ENCODE measurements at places on chromosomes 3 and 15.

DNA sequence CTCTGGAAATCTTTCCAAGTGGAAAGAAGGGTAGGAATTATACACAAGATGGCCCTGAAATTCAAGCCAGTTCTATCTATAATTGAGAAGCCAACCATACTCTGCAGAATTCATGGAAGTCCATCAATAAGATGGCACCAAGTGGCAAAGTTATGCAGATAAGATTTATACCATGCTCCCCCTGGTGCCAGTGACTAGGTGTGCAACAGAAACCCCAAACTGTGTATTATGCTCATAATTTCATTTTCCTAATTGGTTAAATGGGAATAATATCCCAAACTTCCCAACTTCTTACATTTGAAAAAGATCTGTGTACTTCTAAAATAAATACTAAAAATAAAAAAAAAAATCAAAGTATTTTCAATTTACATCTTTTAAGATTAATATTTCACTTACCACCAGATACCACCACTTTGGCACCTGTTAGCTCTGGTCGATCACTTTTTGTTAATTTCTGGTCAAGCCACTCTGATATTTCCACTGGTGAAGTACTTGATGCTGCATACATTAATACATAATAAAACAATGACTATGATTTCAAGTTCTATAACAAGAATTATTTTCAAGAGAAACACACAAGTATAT is 25.9 kb downstream of the ETFA start:
- peak; percentile 24 for DNase-seq

GRCh38 chr3:130699765-130700164 is 46.9 kb downstream of the PIK3R4 start:
- peak; percentile 39 for DNase-seq

GRCh38 chr3:149523512-149524299 is 49.2 kb downstream of the TM4SF4 start:
- DNase-seq = no peak

DNA sequence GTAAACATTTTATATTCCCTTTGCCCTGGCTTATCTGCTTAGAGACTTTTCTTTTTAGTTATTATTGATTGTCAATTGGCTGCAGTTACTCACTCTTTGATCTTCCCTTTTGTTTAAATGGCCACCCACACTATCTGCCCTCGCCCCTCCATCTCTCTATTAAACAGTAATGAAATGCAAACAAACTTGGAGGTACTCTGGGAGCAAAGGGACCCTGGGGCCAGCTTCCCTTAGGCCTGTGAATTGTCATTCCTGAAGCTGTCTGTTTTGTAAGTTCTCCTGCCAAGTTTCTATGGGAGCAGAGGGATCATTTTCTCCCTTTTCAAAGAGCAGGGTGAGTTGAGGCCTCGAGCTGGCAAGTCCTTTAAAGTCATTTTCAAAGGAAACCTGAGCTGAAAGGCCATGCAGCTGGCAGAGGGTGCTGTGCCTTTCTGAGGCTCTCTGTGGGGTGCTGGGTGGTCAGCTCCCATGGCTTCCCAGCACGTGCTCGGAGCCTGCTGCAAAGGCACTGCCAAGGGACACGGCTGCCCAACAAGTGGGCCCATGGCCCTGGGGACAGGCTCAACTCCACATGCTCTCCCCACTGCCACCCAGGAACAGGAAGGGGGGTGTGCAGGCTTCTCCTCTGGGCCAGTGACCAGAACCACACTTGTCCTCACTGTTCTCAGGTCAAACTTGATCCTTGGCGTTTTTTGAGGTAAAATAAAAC is 17.4 kb upstream of the RTP2 start:
- no peak for DNase-seq

DNA sequence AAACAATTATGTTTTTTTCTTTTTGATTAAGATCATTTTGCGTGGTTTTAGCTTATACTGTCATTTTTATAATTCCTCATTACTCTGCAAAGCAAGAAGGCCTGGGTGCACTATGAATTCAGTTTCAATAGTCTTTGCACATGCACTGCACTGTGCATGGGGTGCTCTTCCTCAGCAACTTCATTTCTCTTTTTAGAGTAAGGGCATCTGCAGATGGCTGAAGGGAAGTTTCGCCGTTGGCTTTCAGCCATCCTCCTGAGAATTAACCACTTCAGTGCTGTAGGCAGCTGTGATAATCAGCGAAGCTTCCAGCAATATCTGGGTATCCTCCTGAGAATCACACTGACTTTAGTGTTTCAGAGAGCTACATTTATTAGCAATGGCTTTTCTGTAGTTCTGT is 284.8 kb downstream of the GBE1 start:
- DNase-seq = no peak
